ENCODE measurements at places on chromosomes 6 and 20.

- no peak for DNase-seq
These were observed 55.2 kb upstream of the CITED2 start for GRCh38 chr6:139429580-139430145.

GRCh38 chr6:16681260-16681873 is 79.9 kb downstream of the ATXN1 start:
- DNase-seq = no peak

DNA sequence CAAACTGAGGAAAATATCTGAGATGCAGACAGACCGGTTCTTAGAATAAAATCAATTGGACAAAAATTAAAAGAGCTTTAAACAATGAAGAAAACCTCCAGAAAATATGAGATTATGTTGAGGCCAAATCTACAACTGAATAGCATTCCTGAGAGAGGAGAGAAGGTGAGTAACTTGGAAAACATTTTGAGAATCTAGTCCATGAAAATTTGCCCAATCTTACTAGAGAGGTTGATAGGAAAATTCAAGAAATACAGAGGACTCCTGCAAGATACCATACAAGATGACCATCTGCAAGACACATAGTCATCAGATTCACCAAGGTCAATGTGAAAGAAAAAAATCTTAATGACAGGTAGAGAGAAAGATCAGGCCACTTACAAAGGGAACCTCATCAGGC is 437.7 kb upstream of the ADGRB3 start:
- no peak for DNase-seq

DNA sequence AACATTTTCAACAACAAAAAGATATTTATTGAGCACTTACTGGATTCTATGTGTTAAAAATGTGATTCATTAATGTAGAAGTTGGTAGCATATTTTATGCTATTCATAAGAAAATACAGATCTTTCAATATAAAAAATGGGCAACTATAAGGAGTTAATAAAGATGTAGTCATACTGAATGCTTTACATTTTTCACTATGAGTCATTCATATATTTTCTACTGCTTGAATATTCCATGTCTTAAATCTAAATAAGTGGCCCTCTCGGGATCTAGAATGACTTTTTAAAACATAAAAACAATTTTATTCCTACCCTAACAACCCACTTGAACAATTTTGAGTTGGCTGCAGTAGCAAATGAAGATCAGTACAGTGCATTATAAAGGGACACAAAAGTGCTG is 362.1 kb downstream of the PHF3 start:
- DNase-seq = no peak

GRCh38 chr6:45614488-45615285 is 237.0 kb upstream of the SUPT3H start:
- DNase-seq = no peak

DNA sequence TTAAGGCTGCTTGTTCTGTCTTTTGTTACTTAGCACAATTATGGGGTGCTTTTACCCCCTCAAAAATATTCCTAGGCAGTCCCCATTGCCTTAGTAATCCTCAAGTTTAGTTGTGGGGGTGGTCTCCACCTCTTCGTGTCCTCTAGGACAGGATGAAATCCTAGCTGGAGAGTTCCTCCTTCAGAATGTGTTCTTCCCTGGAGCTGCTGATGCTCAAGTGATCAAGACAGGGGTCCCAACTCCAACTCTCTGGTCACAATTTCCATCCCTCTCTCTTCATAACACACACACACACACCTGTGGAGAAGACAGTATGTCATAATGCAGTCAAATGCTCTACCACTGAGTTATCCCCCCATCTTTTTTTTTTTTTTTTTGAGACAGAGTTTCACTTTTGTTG is 280.7 kb downstream of the UST start:
- no peak for DNase-seq

GRCh38 chr20:16216227-16216913 is 356.9 kb downstream of the KIF16B start:
- DNase-seq = no peak

- DNase-seq = no peak
These were observed 370.5 kb upstream of the ARID1B start for GRCh38 chr6:156406688-156407087.

DNA sequence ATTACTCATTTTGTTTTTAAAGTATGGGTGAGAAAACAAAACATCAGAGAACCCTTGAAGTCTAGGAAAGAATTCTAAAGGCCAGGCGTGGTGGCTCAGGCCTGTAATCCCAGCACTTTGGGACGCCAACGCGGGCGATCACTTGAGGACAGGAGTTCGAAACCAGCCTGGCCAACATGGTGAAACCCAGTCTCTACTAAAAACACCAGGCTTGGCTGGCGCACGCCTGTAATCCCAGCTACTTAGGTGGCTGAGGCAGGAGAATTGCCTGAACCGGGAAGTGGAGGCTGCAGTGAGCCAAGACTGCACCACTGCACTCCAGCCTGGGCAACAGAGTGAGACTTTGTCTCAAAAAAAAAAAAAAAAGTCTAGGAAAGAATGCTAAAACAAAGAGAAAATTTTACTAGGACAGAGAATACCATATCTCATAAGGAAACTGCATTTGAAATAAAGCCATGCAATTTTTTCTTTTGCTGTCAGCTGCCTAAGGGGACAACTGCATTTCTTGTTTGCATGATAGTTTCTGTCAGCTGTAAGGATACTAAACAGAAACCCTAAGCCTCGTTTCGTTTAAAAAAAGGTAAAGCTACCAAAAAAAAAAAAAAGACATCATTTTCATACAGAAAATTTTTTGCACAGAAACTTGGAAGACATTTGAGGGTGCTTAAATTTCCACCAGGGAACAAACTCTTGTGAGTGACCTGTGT is 32.1 kb downstream of the SMLR1 start:
- no peak for DNase-seq

DNA sequence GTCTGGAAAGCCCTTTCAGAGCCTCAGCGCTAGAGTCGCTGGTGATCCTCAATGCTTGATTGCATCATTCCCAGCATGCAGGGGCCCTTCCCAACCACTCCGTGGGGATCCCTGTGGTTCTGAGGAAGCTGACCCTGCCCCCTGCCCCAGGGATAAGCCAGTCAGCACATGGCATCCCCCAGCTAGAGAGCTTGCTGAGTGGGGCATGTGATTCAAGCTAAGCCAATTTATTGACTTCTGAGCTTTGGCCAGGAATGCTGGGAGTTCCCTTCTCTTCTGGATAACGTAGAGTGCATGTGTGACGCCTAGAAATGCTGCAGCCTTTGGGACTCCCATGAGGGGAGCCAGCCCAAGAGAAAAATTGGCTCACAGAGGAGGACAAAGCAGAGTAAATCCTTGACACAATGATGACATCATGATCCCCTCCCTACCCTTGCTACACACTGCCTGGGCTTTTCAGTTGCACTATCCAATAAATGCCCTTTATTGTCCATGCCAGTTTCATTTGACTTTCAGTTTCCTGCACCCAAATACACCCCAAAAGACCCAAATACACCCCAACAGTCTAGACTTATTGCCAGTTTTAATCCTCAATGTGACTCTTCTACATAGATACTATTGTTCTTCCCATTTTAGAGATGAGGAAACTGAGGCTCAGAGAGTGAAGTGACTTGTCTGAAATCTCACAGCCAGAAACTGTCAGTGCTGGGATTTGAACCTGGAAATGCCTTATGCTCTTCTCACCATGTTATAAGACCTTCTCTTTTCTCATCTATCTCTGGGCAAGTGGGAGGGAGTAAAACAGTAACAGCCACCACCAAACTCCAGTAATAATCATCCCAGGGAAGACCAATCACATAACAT is 34.3 kb downstream of the KCNB1 start:
- DNase-seq = peak; percentile 28
